Aorta (tissue), 5 donors: ENCODE measurements at places on chromosomes 4 and X.
A peak's percentile ranks its signal among the peaks of the same experiment; 100 is the strongest.

DNA sequence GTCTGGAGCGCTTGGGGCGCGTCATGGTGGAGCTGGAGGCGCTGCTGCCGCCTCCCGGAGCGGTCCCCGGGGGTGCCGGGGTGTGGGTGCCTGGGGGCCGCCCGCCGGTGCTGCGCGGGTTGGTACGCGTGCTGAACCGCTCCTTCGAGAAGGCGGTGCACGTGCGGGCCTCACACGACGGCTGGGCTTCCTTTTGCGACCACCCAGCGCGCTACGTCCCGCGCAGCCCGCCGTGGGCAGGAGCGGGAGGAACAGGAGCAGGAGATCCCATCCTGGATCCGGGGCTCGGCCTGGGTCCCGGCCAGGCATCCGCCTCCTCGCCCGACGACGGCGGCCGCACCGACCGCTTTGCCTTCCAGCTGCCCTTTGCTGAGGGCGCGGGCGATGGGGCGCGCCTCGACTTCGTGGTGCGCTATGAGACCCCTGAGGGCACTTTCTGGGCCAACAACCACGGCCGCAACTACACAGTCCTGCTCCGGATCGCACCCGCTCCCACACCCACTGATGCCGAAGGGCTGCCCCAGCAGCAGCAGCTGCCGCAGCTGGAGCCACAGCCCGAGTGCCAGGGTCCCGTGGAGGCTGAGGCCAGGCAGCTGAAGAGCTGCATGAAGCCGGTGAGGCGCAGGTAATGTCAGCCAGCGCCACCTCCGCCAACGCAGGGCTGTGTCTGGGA is 792 bp downstream of the PPP1R3F start:
- DNase-seq: no peak

- no peak for DNase-seq
These were observed 26.1 kb downstream of the LAMTOR3 start for GRCh38 chr4:99868126-99868596.

DNA sequence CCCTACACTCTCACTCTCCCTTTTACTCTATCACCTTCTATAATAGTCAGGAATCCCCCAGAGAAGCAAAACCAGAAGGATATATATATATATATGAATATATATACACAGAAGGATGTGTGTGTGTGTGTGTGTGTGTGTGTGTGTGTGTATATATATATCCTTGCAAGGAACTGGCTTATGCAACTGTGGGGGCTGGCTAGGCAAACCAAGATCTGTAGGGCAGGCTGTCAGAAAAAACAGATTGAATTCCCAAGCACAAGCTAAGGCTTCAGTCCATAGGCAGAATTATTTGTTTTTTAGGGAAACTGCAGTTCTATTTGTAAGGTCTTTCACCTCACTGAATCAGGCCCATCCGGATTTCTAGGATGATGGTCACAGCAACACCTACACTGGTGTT is 13.0 kb upstream of the KLHL2 start:
- DNase-seq: no peak

DNA sequence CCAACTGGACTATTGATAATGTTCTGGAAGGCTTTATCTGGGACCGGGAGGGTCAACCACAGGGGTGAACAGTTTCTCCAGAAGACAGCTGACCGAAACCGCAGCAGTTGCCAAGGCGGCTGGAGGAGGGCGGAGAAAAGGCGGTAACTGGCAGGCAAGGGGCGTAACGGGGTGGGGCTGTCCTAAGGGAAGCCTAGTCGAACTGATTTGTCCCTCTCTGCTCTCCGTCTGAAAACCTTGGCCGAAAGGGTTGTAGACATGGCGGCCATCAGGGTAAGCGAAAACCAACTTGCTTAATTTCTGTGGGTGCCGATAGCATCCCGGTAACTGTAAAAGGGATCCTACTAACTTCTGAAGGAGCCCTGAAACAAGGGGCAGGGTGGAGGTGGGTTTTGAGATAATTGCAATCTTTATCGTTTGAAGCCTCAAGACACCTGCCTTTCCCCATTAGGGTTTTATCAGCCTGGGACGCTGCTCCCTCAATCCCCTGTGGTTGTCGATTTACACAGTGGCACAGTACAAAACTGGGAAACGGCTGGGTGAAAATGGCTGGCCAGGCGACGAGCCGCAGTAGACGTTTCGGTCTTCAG is at the start of gene APOOL:
TSS of gene APOOL (plus strand) at position 223 of the 590 bp plus-strand sequence. CDS start at position 259, 36 bp downstream.
- DNase-seq: peak; percentile 92

DNA sequence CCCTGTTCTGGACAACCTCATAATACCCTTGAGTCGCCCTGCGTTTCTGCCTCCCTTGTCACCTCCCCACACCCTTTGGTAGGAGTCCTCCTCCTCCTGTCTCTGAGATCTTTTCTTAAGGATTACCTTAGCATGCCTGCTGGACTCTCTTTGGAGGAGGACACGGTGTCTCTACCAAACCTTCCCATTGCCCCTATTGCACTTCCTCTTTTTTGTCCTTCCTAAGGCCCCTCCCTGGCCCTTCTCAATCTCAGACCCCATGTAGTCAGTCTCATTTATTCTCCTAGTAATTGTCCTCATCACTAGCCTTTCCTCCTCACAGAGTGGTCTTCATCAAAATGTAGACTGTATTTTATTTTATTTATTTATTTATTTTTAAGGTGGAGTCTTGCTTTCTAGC is 335.0 kb upstream of the SFRP2 start:
- DNase-seq: no peak

DNA sequence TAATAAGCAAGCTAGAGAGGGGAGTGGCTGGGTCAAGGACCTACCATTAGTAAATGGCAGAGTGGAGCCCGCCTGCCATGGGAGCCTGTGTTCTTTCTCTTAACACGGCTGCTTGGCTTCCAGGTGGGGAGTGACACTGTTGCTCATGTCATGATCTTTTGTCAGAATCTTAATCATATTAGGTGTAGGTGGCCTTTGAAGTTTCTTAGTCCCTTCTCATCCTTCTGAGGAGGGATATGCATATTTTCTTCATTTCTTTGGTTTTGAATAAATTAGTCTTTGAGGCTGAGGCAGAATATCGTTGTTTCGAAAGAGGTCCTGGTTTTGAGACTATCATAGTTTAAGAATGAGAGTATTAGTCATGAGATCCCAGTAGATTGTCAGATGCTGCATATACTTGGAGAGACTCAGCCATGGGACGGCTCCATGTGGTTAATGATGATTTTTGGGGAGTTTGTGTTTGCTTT is 28.9 kb downstream of the SNX25 start:
- no peak for DNase-seq
